ENCODE measurements at places on chromosomes 4 and X. TPM values are rescaled to one million over a fixed set of nuclear protein-coding genes. Genes with fewer than 3 reads are reported as not detected.

DNA sequence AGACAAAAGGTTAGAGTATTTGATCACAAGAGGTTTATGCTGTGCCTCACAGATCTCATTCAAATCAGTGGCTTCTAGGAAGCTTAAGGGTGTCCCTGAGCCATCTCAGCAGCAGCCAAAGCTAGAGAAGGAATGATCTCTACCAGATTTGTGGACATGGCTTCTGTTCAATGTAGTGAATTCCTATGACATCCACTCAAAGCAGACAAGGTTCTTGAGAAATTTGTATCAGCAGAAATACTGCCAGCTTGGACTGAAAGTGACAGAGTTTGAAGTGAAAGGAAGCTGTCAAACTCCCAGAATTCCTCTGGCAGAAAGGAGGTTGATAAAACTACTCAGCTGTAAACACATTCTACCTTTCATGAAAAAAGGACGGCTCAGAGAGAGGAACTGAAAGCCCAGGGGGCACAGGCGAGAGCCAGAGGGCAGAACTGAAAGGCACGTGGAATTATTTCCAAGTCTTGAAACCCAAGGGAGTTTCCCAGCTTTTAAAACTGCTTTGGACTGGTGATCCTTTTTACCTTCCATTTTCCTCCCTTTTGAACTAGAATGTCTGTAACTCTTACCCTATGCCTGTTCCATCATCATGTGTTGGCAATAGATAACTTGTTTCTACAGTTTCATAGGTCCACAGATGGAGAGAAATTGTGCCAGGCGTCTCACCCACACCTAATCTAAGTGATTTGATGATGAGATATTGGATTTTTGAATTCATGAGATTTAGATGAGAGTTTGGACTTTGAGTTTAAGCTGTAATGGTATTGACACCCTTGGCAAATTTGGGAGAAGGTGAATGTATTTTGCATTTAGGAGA lies 14.5 kb upstream of the MED14 start:
- peaks cover 13% of the 10 kb centered on the region for H3K4me1 ChIP-seq
- peaks cover 1% of the 10 kb centered on the region for H3K36me3 ChIP-seq
- H3K27ac ChIP-seq, result peak overlapping the region; percentile 56
- no peaks in the 10 kb centered on the region for H3K27me3 ChIP-seq
- no peak for DNase-seq

NCAPG gene
- 78.4 TPM for total RNA-seq

HPRT1 gene
- total RNA-seq, result 111 TPM

- no peaks in the 10 kb centered on the region for H3K4me1 ChIP-seq
- no peak for DNase-seq
- H3K4me3 ChIP-seq, result no peak overlapping the region
- no peak overlapping the region for H3K27ac ChIP-seq
These were observed 63.2 kb downstream of the MID1 start for GRCh38 chrX:10557166-10557565.

DNA sequence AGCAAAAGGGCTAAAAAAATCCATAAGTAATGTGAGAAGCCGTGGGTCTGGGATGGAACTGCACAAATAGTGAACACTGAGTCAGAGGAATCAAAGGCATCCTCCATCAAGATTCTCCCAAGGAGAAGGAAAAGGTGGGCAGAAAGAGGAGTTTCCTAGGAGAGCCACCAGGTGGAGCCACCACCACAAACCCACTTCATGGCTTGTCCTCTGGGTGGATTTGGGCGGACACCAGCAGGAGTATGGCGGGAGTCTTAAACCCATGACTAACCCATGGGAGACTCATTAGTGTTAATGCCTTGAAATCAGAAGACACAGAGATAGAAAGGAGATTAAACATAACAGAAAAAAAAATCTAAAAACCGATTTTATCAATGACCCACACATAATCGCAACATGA lies 147.7 kb downstream of the SH3KBP1 start:
- H3K27me3 ChIP-seq, result no peaks in the 10 kb centered on the region
- peak overlapping the region; percentile 51 for H3K27ac ChIP-seq
- peaks cover 75% of the 10 kb centered on the region for H3K4me1 ChIP-seq
- DNase-seq, result peak; percentile 58
- peaks cover 10% of the 10 kb centered on the region for H3K36me3 ChIP-seq

NKX6-1 gene
- total RNA-seq, result not detected
